ENCODE measurements at places on chromosomes 2 and 18.

- peak; percentile 87 for DNase-seq
Measured at GRCh38 chr18:21242141-21242779, at the start of gene GREB1L. Gene GREB1L (plus strand): TSS chr18:21242232. CDS start chr18:21383519, 141,287 bp downstream.

GRCh38 chr18:56235481-56236013 lies 402.8 kb downstream of the TXNL1 start:
- no peak for DNase-seq

DNA sequence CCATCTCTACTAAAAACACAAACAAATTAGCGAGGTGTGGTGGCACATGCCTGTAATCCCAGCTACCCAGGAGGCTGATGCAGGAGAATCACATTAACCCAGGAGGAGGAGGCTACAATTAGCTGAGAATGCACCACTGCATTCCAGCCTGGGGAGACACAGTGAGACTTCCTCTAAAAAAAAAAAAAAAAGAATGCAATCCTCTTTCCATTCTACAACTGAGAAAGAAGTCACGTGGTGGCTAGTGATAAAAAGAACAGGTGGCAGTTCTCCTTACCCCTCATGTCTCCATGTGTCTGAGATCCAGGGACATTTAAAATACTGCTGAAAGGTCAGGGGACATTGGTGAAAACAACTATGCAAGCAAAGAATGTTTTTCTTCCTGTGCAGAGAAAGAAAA lies 24.4 kb upstream of the GPR39 start:
- no peak for DNase-seq

GRCh38 chr18:63604791-63605567 lies 17.8 kb downstream of the SERPINB13 start:
- DNase-seq: no peak

DNA sequence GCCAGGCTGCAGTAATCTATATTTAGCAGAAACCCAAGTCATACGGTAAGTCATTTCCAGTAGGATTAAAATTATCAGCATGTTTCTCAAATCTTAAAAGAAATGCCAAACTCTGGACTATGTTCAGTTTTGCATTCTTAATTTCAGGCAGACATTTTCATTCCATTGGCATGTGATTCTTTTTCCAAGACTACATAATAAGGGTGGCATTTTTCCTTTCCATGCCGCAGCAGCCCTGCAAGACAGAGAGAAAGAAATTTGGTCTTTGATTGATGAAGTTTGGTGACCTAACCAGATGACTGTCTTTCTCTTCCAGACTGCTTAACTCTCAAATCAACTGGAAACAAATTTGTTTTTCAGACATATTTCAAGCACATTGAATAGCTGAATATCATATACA lies 118.1 kb downstream of the FHOD3 start:
- no peak for DNase-seq

- DNase-seq: no peak
Measured at GRCh38 chr2:74424995-74425406, 3.5 kb downstream of the WDR54 start.

DNA sequence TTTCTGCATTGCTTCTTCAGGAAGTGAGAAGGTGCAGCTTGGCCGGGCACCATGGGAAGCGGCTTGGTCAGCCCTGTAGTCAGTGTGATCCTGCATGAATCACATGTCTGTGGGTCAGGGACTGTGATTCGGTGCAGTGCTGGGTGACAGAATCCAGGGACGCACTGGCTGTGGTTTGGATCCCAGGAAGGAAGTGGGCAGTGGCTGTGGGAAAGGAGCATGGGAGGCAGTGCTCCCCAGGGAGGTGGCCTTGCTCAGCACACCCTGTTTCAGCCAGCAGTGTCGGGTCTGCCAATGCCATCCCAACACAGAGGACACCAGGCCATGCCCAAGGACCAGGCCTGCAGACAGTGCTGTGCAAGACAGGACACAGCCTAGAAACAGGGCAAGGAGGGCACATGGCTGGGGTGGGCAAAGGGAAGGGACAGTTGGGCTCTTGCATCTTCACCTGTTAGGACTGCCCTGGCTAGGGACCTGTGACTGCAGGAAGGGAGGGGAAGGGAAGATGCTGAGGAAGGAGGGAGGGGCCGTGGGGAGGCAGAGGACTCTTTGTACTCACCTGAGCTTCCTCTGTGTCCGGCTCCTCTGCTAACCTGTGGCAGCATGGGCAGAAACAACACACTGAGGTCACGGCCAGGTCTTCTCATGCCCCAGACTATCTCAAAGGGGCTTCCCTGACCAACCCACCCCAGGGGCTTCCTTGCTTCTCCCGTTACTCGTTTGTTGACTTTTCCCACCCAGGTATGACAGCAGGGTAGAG lies 37.2 kb upstream of the DNMT3A start:
- no peak for DNase-seq

- DNase-seq: no peak
Measured at GRCh38 chr2:185507719-185508118, 230.9 kb upstream of the FSIP2 start.

GRCh38 chr2:215791481-215791937 lies 221.8 kb downstream of the MREG start:
- DNase-seq: no peak

- no peak for DNase-seq
Measured at GRCh38 chr2:236289766-236290462, 25.7 kb upstream of the ASB18 start.

- DNase-seq: no peak
Measured at GRCh38 chr2:204061241-204061640, 124.7 kb downstream of the ICOS start.

DNA sequence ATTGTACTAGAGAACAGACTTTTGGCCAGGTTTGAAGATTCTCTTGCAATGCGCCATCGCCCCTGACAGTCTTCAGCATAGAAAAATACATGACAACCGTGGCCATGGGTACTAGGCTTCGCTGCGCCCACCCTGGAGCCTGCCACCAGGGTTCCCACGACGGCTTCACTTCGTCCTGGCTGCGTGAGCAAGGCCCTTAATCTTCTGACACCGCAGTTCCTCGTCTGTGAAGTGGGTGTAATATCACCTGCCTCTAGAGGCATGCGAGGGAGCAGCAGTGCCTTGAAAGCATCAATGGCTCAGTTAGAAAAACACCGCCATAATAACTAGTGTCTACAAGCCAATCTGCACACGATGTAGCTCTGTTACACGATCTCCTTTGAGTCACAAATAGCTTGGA lies 175.2 kb upstream of the HS6ST1 start:
- no peak for DNase-seq

DNA sequence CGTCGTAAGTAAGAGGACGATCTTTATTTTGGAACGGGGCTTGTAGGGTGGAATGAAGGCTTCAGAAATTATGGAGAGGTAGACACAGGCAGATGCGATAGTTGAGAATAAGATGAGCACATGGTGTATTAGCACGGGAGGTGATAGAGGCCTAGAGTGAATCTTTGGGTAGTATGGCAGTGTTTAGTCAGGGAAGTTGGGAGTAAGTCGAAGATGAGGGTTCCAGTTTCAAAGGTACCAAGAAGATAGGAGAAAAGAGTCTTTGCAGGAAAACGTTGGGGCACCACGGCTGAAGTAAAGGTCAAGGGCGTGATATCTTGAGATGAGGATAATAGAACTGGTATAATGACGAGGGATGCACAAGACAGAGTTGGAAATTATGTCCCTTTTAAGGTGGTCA lies 654 bp downstream of the PIK3C3 start:
- no peak for DNase-seq

DNA sequence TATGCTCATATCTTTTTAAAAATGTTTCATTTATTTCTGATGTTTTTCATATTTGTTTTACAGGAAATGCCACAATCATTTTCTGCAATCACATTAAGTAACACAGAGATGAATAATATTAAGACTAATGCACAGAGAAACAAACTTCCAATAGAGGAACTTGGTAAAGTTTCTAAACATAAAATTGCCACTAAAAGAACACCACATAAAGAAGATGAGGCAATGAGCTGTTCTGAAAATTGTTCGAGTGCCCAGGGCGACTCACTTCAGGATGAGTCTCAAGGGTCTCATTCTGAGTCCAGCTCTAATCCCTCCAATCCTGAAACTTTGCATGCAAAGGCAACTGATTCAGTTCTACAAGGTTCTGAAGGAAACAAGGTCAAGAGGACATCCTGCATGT lies 70.4 kb downstream of the APLF start:
- DNase-seq: no peak

- no peak for DNase-seq
Measured at GRCh38 chr2:127631541-127631996, 14.4 kb upstream of the GPR17 start.

DNA sequence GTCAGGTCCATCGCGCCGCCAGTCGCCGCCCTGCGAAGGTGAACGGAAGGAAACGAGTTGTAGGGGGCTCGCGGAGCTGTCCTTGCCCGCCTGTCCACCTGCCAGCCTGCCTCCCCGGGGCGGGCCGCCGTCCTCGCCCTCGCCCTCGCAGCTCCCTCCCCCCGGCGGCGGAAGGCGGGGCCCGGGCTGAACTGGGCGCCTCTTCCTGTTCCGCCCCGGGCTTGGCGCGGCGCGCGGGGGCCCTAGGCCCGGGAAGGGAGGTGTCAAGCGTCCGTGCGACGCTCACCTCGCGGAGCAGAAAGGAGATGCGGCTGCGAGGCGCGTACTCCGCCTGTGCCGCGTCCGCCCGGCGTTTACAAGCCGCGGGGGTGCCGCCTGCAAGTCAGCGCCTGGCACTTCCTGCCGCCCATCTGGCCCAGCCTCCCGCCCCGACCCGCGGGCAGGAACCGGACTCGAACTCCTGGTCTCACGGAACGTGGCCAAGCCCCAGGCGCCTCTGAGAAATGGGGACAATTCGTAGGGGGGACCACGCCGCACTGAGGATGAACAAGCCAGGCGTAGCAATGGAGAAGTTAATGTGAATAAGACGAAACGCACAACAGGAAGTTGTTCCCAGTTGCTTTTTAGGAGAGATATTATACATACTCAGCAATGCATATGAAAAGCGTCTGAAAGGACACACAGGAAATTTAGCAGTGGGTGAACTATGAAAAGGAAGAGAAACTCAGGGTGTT lies at the start of gene CNPPD1:
CNPPD1 (minus strand) TSS at position 108 of the 734 bp plus-strand sequence; CDS start at position 11, 97 bp downstream.
- DNase-seq: peak; percentile 78

DNA sequence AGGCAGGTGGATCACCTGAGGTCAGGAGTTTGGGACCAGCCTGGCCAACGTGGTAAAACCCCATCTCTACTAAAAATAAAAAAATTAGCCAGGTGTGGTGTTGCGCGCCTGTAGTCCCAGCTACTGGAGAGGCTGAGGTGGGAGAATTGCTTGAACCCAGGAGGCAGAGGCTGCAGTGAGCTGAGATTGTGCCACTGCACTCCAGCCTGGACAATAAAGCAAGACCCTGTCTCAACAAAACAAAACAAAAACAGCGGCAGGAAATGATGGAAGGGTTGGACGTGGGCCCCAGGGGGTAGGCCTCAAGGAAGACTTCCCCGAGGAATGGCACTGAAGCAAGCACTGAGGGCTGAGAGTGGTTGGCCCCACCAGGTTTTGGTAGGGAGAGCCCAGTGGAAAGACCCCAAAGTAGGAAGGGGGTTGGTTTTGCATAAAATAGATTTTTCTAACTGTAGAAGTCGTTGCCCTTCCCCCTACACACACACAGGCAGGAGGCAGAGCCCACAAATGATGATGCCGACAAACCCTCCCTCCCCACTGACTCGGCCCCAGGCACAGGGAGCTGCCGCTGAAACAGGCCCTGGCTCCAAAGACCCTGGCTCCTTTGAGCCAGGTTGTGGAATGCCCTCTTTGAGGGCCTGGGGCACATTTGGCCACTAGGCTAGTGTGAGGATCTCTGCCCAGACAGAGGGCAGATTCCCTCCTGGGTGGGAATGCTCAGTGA lies 104.8 kb downstream of the CABLES1 start:
- DNase-seq: no peak

- no peak for DNase-seq
Measured at GRCh38 chr2:230940471-230940815, 15.4 kb upstream of the GPR55 start.

GRCh38 chr2:12923907-12924610 lies 207.3 kb downstream of the TRIB2 start:
- DNase-seq: no peak

GRCh38 chr2:143254110-143254509 lies 124.9 kb downstream of the ARHGAP15 start:
- no peak for DNase-seq

DNA sequence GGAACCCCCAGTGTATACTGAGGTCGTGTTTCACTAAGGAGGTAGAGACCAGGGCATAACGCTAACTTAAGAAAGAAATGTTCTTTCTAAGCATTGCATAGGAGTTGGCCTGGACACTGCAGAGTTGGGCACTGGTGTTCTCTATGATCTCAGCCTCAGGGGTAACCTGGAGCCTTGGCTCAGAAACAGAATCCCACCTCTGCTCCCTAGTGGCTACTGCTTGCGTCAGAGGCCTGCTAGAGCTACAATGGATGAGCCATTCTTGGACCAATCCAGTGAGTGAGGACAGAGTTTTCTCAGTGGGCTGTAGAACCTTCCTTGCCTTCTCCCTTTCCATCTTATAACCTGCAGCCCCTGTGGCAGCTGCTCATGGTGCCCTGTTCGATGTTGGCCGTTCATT lies 324.4 kb upstream of the CELF4 start:
- DNase-seq: no peak

GRCh38 chr18:22136395-22136794 lies 33.0 kb upstream of the GATA6 start:
- no peak for DNase-seq

DNA sequence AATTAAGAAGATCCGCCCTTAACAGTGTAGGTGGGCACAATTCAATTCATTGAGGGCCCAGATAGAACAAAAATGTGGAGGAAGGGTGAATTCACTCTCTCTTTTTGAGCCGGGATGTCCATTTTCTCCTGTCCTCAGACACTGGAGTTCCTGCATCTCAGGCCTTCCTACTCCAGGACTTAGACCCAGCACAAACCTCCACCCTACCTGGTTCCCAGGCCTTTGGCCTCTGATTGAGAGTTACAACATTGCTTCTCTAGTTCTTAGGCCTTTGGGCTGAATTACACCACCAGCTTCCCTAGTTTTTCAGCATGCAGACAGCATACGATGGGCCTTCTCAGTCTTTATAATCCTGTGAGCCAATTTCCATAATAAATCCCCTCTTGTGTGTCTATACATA lies 87.8 kb upstream of the TMEM17 start:
- no peak for DNase-seq

- DNase-seq: no peak
Measured at GRCh38 chr2:168952424-168952823, 51.3 kb downstream of the G6PC2 start.

DNA sequence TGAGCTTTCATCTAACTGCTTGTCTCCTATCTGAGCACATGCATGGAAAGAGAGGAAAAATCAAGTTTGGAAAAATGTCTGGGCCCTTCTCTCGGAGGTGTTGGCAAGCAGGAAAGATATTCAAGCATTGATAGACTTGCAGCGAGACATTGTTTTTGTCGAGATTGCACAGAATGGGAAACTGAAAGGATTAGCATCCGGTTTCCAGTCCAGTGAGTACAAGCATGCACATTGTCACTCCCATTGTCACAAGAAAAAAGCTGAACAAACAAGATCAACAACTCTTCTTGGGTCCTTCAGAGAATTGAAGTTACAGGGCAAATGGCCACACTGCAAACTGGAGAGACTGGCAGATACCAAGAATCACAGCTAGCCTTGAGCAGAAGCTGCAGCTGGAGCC lies 19.6 kb upstream of the MC5R start:
- DNase-seq: no peak
